Stimulated activated CD8-positive, alpha-beta memory T cell treated with anti-CD3 and anti-CD28 coated beads, Interleukin-15, amount 100 ng/mL, for 4 hours (primary cell): ENCODE measurements at places on chromosomes 12 and 14.

DNA sequence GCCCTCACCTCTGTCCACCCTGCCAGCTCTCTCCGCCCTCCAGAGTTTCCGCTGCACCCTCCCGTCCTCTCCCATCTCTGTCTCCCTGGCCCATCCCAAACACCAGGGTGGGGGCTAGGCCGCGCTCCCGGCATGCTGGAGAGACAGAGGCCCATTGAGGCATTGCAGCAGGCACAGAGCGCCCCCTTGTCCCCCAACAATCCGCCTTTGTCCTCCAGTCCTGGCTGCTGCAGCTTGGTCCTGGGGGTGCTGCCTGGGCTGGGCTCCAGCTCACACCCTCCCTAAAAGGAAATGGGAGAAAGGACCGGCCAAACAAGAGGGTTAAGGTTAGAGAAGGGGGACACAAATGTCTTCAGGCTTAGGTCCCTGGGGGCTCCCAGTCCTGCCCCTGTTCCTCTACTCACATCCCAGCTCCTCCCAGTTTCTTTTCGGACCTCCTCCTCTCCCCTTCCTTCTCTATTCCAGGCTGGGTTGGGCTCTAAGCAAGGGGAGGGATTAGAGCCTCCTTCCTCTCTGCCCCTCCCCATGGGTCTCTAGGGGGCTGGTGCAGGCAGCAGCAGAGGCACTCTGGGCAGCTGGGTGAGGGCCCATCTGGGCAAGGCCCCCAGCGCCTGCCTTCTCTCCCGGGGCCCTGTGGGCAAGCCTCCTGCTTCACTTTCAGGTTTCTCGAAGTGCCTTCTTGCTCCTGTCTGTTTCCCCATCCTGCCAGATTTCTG, at the start of gene CMTM5:
CMTM5 (plus strand) TSS at position 565 of the 716 bp plus-strand sequence. CDS start 206 bp downstream, outside the sequence.
- DNase-seq: no peak

- DNase-seq: no peak
These were observed 4.1 kb downstream of the ETFBKMT start for GRCh38 chr12:31663576-31663975.

DNA sequence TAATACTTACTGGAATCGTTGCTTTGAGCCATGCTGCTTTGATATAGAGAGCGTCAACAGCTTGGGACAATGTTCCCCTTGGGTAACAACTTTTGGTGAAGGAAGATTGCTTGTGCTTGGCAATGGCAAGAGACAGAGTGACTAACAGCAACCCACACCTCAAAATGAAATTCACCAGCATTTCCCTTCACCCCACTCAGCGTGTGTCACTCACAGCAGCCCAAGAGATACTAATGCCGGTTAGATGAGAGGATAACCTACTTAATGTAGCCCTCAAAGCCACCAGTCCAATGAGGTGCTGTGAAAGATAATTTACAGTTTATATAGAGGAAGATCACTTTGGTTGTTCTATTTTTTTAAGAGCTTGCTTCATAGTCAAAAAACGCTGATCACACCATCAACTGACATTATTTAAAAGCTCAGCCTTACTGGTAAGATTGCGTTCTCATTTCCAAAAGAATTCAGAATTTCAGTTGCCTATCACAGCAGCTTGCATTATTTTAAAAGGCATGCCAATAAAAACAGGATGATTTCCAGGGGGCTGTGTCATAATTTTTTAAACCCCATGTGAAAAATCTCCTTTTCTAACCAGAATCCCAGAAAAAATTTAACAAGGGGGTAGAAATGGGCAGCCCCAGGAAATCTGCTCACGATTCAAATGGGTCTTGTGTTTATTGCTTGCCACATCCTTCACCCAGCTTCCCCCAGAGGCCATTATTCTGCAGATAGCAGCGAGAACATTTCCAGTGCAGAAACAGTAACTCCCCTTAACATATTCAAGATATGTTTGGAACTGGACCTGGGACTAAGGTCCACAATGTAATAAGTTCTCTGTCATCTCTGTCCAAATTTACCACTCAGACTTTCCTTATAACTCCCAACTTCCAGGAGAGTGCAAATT, at the start of gene IL26:
IL26 (minus strand) TSS at position 235 of the 901 bp plus-strand sequence; CDS start at position 181, 54 bp downstream.
- no peak for DNase-seq

- DNase-seq: no peak
These were observed 18.1 kb downstream of the ZBTB39 start for GRCh38 chr12:56988207-56988739.

DNA sequence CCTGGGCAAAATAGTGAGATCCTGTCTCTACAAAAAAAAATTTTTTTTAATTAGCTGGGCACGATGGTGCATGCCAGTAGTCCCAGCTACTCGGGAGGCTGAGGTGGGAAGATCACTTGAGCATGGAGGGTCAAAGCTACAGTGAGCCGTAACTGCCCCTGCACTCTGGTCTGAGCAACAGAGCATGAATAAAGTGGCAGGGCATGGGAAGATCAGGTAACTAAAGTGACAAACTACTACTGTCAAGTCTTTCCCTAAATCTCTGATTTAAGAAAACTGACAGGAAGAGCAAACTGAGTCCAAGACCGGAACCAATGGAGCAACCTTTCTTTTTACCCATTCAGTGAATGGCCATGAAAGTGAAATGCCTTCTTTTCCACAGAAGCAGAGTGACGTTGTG, 10.8 kb downstream of the DCAF5 start:
- DNase-seq: no peak

DNA sequence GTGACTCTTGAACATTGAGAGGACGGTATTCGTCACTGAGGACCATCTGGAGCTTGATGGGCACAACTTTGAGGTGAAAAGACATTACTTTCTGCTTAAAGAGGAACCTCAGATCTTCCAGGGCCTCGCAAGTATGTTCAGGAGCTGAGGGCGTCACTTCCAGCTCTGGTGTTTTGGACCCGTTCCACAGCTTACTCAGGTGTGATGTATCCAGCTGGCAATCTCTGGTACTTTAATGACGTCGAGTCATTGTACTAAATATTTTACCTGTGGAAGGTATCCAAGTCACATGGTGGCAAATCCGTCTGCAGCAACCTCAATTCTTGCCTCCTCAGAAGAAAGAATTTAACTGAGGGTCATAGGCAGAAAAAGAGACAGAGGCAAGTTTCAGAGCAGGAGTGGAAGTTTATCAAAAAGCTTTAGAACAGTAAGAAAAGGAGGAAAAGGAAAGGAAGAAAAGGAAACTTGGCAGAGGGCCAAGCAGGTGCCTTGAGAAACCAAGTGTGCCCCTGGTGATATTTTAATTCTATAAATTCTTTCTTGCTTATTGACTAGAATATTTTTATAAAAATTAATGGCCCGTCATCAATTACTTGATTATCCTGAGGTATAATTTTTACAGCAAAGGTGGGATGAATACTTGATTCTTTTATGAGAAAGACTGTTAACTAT, 250.6 kb downstream of the AEBP2 start:
- DNase-seq: no peak

- DNase-seq: no peak
These were observed 164.5 kb upstream of the DYRK2 start for GRCh38 chr12:67483871-67484554.

DNA sequence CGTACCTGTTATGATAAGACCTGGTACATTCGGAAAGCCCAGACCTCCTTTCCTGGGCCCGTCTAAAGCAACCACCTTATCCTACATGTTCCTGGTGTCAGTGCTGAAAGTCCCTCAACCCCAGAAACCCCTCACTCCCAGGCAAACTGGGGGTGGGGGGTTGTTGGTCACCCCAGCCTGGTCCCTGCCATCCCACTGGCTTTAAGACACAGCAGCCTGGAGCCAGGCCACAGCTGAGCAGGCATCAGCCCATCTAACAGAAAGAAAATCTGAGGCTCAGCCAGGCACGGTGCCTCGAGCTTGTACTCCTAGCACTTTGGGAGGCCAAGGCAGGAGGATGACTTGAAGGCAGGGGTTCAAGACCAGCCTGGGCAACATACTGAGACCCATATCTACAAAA, 4.5 kb downstream of the SELPLG start:
- DNase-seq: no peak

GRCh38 chr14:34000396-34000795, 49.5 kb upstream of the EGLN3 start:
- DNase-seq: no peak
